ENCODE measurements at places on chromosomes 7 and 10. TPM values are rescaled to one million over a fixed set of nuclear protein-coding genes. Genes with fewer than 3 reads are reported as not detected.

Gene EIF4EBP2
- total RNA-seq: 14.3 TPM

Gene TSPAN13
- total RNA-seq: 16.4 TPM

Gene TFEC
- not detected for total RNA-seq

Gene CDHR1
- total RNA-seq: 0.14 TPM

Gene SEMA4G
- total RNA-seq: 9.0 TPM

Gene ZNF511
- total RNA-seq: 70.9 TPM

Gene MCU
- total RNA-seq: 31.2 TPM
